Myocyte (in vitro differentiated cells): ENCODE measurements at places on chromosomes 11 and 22. TPM values are rescaled to one million over a fixed set of nuclear protein-coding genes. Genes with fewer than 3 reads are reported as not detected.

Gene DHCR7
- total RNA-seq: 48.0 and 87.5 TPM in 2 replicates

Gene FAM111B
- total RNA-seq: 0.05 and 1.7 TPM in 2 replicates

Gene RIMBP3B
- total RNA-seq: 0.42 and 0.80 TPM in 2 replicates

Gene IFT27
- 13.4 and 14.6 TPM in 2 replicates for total RNA-seq

Gene RASD2
- 0.36 and 0.45 TPM in 2 replicates for total RNA-seq

Gene PHRF1
- total RNA-seq: 27.7 and 31.2 TPM in 2 replicates

Gene HEPHL1
- not detected in 2 replicates for total RNA-seq

Gene OR52M1
- not detected in 2 replicates for total RNA-seq

Gene SCN2B
- total RNA-seq: not detected in 2 replicates

Gene THOC5
- total RNA-seq: 28.7 and 34.9 TPM in 2 replicates

Gene KCTD17
- total RNA-seq: 10.7 and 11.0 TPM in 2 replicates

Gene OR52I1
- not detected in 2 replicates for total RNA-seq

Gene SIAE
- total RNA-seq: 14.4 and 14.8 TPM in 2 replicates

Gene CDKN1C
- 274 and 533 TPM in 2 replicates for total RNA-seq
